ENCODE measurements at places on chromosomes 1 and 21. TPM values are rescaled to one million over a fixed set of nuclear protein-coding genes. Genes with fewer than 3 reads are reported as not detected.

HEYL gene
- under 0.01 TPM for total RNA-seq

BTBD19 gene
- 6.0 TPM for total RNA-seq

SPRR1B gene
- total RNA-seq, result not detected

ETNK2 gene
- total RNA-seq, result 6.9 TPM

INAVA gene
- total RNA-seq, result not detected

PGLYRP4 gene
- not detected for total RNA-seq

- DNase-seq, result no peak
Observed at GRCh38 chr1:9718006-9718680, 66.6 kb downstream of the PIK3CD start.

GRCh38 chr1:57033222-57034001 lies 67.6 kb upstream of the C8B start:
- no peak for DNase-seq

DNA sequence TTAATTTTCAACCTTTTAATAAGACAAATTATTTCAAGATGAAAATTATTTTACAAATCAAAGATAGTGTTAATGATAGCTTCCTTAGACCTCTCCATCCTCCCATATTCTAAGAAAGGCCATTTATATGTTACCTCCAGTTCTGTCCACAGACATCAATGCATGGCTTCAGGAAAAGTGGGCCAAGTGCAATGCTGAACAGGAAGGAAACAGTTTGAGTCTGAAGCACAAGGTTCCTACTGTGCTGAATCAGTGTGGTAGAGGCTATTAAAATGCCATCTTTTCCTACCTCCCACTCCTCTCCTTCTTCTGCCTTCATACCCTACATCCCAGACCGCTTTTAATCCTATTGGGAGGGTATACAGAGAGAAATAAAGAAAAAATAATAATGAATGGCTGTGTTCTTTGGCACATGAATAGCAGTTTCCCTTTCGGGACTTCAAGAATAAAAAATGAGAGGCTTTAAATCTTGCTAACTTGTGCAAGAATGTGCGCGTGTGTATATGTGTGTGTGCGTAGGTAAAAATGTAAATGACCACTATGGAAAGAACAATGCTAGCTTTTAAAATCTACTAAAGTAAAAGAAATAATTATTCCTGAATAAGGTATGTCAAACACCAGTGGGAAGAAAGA lies 62.6 kb upstream of the C1orf105 start:
- DNase-seq, result peak; percentile 62

- DNase-seq, result no peak
Observed at GRCh38 chr1:104874044-104874443, 1124.3 kb downstream of the AMY1C start.

- DNase-seq, result no peak
Observed at GRCh38 chr1:66654643-66655042, 97.6 kb upstream of the DYNLT5 start.

GRCh38 chr1:246797597-246797996 lies 73.4 kb downstream of the SCCPDH start:
- DNase-seq, result no peak

DNA sequence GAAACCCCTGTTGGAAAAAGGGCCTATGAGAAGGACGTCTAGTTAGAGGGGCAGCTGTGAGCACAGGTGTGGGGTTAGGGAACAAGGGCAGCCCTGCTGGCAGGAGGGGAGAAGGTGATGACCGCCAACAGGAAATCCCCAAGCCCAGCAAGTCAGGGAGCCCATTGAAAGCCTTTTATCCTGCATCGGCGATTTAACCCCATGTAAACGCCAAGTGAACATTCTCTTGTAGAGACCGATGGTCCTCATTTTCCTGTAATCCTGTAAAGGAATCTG lies 1.1 kb upstream of the BSND start:
- DNase-seq, result no peak

DNA sequence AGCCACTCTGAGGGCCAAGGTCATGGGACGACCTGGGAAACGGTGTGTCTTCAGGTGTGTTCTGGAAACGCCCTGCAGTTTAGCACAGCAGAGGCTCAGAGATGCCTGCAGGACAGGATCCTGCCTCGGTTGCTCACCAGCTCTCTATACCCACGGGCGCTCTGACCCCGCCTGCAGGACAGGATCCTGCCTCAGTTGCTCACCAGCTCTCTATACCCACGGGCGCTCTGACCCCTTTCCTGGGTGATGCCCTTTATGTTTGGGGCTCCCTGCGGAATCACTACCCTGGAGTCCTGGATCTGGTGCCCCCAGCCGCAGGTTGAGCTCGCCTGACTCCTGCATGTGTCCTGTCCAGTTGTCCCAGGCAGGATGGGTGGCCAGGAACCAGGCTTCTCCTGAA lies 32.5 kb downstream of the TFF3 start:
- DNase-seq, result no peak

- DNase-seq, result no peak
Observed at GRCh38 chr1:231274119-231274825, 33.3 kb downstream of the GNPAT start.

DNA sequence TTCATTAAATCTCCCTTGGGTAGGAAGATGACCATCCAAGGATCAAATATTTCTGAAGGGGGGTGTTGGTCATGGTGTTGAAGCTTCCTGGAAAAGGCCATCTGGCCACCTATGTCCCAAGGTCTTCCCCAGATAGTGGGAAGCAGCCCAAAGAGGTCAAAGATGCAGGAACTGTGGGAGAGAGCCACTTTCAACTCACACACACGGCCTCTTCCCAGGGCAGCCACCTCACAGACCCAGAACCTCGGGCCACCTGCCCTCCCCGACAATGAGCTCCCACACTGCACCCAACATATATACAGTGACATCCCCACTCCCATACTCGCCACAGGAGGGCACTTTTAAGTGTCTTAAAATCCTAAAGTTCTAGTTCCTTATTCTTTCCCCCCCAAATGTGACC lies 164.5 kb upstream of the ETV3 start:
- DNase-seq, result no peak

GRCh38 chr1:173876732-173877131 lies 8.6 kb downstream of the ZBTB37 start:
- DNase-seq, result no peak

DNA sequence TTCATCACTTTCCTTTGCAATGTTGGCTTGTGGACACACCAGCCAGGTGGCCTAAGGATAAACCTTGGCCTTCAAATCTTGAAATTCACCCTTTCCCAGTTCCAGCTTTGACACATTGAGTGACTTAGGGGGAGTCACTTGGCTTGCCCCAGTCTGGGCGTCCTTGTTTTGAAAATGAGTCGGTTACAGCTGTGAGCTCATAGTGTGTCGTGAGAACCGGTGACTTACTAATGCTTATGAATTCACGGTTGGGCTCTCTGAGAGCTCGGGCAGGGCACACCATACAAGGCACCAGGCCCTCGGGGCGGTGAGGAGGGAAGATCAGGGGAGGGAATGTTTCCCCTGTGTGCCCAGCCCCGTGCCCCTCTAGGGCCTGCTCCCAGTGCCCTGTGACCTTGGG lies 126.9 kb upstream of the TMPRSS2 start:
- no peak for DNase-seq

- no peak for DNase-seq
Observed at GRCh38 chr1:92329347-92330129, 30.7 kb downstream of the RPAP2 start.

GRCh38 chr1:95246511-95246910 lies 12.5 kb downstream of the RWDD3 start:
- DNase-seq, result no peak

- peak; percentile 78 for DNase-seq
Observed at GRCh38 chr21:26124421-26124833, 46.1 kb downstream of the APP start.

DNA sequence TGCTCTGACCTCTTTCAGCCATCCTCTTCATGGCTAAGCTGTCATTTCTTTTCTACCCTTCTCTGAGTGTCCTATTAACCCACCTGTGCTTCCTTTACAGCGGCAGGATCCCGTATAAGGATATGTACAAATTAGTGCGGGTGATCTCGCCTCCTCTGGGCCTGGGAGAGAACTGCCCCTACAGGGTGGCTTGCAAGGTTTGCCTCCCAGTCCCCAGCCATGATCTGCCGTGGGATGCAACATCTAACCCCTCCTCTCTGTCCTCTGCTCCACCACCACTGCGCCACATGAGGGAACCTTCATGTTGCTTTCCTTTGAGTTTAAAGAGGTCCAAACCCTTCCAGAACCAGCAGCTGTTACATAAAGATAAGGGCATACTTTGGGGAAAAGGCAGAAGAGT lies 282.2 kb downstream of the ZNF648 start:
- DNase-seq, result no peak

GRCh38 chr1:180935326-180936109 lies 22.8 kb downstream of the KIAA1614 start:
- DNase-seq, result no peak

GRCh38 chr1:113201560-113201959 lies 128.6 kb downstream of the LRIG2 start:
- DNase-seq, result no peak

DNA sequence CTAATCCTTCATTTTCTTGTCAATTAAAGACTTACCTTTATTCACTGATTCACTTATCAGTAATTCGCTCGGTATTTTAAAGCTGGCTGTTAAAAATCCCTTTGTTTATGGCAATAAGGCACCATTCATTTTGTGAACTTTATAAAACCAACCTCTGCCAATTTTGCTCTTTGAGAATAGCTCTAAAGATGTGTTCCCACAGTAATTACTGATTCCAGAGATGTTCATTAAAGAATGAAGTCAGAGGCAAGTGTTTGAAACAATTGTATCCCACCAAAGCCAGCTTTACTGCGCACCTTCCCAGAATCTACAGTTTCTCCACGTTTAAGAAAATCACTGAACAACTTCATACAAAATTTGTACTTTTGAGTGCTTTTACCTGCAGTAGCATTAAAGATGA lies 424.5 kb downstream of the USP25 start:
- no peak for DNase-seq
